ENCODE measurements at places on chromosomes 6 and 20. TPM values are rescaled to one million over a fixed set of nuclear protein-coding genes. Genes with fewer than 3 reads are reported as not detected.

TDRD6 gene
- polyA plus RNA-seq: not detected

TNFAIP3 gene
- polyA plus RNA-seq: 1.1 TPM

MTG2 gene
- 42.9 TPM for polyA plus RNA-seq

DNA sequence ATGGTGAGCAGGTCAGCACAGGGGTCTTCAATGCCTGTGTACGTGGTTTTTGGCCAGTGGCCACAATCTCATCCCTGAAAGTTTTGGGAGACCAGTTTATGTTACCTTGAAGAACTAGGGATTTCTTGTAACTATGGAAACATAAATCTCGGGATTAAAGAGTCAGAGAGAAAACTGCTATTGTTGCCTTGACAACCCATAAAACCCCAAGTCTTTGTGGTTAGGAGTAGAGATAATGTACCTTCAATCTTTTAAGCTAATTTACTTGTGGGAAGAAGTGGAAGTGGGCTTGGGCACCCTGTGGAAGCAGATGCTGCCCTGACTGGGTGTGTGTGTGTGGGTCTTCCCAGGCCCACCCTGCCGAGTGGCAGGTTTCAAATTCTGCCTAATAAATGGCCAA lies 46.1 kb upstream of the ZNF831 start:
- DNase-seq: no peak

- DNase-seq: no peak
Observed at GRCh38 chr6:154503658-154504057, 6.8 kb downstream of the CNKSR3 start.

DNA sequence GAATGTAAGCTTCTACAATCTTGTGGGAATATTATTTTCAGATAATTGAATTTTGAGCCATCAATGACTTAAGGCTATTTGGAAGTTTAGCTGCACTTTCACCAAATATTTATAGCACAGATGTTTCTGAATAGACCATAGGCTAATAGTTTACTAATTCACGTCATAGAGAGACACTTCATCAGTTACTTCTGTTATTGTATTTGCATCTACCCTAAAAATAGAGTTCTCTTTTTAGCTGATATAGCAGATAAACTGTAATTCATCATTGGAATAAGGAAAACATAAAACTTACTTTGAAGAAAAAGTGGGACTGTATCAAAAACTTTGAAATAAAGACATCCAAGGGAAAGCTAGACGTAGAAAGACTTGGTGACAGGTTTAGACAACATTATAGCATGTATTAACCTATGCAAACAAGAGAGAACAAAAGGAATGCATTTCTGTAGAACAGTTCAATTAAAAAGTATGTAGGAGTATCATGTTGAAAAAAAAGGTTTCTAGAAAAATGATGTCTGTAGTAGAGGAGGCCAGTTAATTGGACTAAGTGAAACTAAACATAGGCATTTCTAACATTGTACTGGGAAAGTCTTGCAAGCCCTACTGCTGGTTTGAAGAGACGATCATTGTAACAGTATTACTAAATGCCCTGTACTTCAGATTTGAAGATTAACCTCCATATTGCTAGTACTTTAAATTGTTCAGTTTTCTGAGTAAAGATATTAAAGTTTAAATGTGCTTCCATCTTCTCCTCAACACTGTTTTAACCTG lies 123.3 kb downstream of the ZFAND3 start:
- DNase-seq: no peak

GDAP1L1 gene
- polyA plus RNA-seq: 0.55 TPM

GRCh38 chr20:9838378-9839295 lies at the start of gene PAK5:
TSS of gene PAK5 (minus strand) at chr20:9839076. CDS start at chr20:9644328, 194,748 bp downstream.
- peak; percentile 94 for DNase-seq

TSBP1 gene
- not detected for polyA plus RNA-seq

DNA sequence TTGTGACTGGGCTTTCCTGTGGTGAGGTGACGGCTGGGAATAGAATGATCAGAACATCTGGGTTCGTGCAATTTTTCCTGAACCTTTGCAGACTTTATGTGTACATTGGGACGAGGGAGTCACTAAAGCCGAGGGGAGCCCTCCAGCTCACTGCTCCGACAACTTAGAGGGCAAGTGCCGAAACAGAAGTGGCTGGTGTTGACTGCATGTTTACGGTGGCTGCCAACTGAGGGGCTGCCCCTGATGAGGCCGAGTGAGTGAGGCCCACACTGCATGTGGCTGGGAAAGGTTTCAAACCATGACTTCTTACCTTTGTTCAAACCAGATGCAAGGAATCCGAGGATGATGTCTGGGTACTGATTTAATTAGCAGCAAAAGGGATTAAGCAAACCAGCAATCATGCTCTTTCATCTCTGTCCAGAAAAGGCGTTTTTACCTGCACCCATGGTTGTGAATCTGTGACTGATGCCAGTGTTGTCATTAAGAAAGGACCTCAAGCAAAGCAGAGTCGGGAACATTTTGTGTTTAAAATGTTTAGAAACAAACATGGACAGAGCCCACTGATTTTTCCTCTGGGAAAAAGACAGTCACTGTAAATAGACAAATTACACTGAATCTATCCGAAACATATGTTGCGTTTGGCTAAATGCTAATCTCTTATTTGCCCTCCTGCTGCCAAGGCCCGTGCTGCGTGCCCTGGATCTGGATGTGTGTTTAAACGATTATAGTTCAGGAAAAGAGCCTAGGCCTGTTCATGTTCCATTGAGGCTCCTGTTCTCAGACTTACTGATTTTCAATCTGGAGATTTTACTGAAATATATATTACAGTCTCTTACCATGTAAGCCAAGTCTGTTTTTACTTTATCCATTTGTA lies 105.1 kb downstream of the UST start:
- no peak for DNase-seq

CYP24A1 gene
- 9.1 TPM for polyA plus RNA-seq

RNF144B gene
- 1.2 TPM for polyA plus RNA-seq

- no peak for DNase-seq
Observed at GRCh38 chr6:46251583-46252339, 81.0 kb upstream of the ENPP5 start.

NHSL1 gene
- not detected for polyA plus RNA-seq

Data from SK-N-SH (cell line).